ENCODE measurements at places on chromosomes 3 and 15.

- DNase-seq = no peak
Observed at GRCh38 chr3:47910777-47911440, 105.3 kb downstream of the MAP4 start.

- no peak for DNase-seq
Observed at GRCh38 chr3:143135150-143135549, 15.6 kb downstream of the CHST2 start.

DNA sequence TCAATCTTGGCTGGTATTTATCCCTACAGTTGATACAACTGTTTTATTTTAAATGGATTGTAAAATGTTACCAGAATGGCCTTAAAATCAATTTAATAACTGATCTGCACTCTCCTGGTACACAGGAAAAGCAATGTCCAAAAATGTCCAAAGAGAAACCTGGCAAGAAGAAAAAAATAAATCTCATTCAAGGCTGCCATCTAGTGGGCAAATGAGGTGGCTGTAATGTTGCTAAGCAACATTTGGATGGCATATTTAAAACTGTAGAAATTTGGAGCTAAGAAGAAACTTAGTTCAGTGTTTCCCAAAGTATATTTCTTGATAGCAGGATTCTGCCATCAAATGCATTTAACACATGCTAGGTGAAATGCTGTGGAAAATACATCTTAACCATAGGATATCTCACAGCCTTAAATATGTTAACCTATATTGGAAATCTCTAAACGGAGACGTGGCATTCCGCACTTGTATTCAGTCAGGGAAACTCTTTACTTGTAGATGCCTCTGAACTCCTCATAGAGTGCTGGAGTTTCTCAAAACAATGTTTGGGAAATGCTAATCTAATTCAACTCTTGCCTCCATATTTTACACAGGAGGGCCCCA lies 216.8 kb downstream of the ERC2 start:
- DNase-seq = peak; percentile 2

DNA sequence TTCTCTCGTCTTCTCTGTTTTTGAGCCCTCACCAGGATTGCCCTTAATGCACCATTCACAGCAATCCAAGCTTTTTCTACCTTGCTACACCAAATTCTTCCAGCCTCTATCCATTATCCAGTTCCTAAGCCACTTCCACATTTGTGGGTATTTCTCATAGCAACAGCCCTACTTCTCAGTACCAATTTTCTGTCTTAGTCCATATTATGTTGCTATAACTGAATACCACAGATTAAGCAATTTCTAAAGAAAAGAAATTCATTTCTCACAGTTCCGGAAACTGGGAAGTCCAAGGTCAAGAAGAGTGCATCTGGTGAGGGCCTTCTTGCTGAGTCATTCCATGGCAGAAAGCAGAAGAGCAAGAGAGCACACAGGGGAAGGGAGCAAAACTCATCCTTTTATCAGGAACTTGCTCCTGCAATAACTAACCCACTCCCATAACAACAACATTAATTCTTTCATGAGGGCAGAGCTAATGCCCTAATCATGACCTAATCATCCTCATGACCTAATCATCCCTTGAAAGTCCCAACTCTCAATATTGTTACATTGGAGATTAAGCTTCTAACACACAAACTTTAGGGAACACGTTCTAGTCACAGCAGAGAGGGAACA lies 9.7 kb upstream of the EIF1B start:
- DNase-seq = no peak

DNA sequence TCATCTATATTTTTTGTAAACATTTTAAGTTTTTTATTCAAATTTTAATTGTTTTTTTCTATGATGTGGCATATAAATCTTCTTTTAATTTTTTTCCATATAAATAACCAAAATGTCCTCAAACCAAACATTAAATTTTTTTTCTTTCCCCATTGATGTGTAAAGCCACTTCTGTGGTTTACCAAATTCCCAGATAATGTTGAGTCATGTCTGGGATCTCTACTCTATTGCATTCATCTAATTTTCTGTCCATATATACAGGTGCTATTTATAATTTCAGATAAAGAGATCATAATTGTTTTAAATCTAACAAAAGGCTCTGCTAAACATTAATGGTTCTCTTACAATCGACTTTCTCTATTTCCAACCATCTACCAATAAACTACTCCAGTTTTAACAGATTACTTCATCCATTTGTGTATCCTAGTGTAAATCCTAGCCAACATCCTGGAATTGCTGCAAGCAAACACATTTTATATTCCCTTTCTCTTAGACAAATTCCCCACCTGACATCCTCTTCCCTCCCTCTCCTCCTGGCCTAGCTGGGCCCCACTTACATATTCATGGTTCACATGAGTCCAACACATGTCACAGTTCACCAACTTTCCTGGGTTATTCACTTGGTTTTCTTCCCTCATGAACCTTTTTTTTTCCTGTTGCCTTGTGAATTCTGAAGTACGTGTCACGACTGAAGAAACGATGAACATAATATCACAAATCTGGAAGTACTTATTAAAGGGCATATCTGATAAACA lies 368.0 kb upstream of the AGTR1 start:
- no peak for DNase-seq

DNA sequence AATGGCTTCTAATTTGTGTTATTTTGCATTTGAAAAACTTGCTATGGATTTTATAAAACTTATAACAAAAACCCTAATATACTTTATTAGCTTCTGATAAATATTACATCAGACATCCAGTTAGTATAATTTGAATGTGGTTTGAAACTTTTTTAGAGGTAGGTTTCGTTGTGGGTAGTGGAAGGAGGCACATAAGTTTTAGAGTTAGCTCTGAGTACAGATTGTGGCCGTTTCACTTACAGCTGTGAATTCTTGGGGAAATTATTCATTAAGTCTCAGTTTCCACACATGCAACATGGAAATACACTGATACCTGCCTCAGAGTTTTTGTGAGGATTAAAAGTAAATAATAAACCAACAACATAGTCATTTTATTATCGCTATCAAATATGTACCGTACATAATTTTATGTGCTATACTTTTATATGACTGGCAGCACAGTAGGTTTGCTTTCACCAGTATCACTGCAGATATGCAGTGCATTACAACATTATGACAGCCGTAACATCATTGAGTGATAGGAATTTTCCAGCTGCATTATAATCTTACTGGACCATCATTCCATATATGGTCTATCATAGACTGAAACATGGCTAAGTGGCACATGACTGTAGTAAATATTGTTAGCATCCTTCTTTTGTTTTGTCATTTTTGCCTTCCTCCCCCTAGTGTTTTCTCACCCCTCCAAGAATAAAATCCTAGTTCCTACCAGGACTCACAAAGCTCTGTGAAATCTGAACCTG lies 175.6 kb downstream of the AKAP13 start:
- no peak for DNase-seq

- DNase-seq = no peak
Observed at GRCh38 chr3:76410762-76411281, 625.5 kb upstream of the ZNF717 start.

- DNase-seq = no peak
Observed at GRCh38 chr3:8767667-8768363, 1.6 kb downstream of the OXTR start.

DNA sequence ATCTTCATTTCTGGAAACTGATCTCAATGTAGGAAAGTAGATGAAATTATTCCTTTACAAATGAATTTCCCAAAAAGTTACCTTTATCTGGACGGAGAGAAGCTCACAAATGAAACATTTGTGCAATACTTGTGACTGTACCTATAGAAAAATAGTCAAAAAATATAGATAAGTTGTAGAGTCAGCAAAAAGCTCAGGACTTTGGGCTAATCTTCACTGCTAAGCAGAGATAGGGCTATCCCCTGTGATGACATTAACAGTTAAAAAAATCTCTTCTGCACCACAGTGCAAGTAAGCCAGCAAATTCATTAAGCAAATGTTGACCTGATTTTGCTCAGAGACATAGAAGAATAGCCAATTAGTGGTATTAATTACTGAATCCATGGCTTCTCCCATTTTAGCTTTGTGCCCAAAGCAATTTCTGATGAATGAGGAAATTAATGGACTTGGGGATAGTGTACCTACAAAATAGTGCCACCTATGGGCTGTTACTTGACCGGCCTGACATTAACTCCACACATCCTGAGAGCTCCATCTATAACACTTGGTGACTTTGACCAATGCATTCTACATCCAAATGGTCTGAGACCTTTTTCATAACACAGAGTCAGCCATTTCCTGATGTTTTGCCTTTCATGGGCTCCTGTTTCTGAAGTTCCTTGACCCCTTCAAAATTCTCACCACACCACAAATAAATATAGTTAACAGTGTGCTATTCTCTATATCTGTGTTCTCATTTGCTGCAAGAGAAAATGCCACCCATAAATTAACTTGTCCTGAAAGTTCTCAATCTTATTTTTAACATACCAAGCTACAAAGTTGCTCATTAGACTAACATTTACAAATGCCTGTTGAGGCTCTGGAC lies 105.0 kb downstream of the SSR3 start:
- no peak for DNase-seq

DNA sequence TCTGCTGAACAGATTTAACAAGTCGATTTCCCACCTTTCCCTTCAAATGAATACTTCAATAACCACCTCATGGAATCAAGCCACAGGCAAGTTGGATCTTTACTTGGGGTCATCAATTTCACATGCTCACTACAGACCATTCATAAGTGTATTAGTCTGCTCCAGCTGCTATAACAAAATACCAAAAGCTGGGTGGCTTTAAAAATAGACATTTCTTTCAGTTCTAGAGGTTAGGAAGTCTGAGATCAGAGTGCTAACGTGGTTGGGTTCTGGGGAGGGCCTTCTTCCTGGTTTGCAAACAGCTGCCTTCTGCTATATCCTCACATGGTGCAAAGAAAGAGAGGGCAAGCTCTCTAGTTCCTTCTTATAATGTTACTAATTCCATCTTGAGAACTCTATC lies 5.1 kb downstream of the GPR176 start:
- no peak for DNase-seq

DNA sequence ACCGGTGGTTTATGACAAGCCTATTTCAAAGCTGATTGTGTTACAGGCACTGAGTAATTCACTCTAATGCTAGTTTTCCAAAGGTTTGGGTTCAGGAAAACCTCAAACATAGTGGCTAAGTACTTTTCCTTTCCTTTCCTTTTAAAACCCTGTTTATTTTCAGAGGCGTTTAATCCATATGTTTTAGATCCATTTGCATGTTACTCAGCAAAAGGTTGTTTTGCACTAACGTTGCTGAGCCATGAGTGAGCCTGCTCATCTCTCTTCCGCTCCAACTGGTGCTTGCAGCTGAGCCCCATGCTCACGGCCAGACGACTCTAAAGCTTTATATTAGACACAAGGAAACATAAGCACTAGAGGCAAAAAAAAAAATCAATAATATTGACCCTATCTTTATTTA lies 9.4 kb downstream of the CEMIP start:
- no peak for DNase-seq

- no peak for DNase-seq
Observed at GRCh38 chr15:29196290-29196689, 73.3 kb downstream of the NSMCE3 start.

- no peak for DNase-seq
Observed at GRCh38 chr3:23739536-23739935, 66.2 kb upstream of the UBE2E1 start.

- no peak for DNase-seq
Observed at GRCh38 chr3:51282931-51283330, 102.2 kb upstream of the MANF start.

- DNase-seq = no peak
Observed at GRCh38 chr3:63338351-63338750, 60.2 kb downstream of the SYNPR start.

DNA sequence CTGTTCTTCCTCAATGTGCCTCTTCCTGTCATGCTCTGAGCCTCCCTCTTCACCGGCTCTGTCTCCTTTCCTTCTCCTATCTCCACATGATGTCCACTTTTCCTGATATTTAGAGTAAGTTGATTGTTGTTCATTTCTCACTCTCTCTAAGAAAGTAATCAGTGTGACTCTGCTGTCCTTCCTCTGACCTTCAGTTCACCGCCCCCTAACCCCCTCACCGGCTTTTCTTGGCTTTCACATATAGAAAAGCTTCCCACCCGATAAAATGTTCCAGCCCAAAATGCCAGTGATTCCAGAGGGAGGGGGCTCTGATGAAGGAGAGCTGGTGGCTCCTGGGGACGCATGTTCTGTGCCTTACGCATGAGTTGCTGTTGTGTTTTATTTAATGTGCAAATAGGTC lies 120.5 kb upstream of the ABHD17C start:
- no peak for DNase-seq

DNA sequence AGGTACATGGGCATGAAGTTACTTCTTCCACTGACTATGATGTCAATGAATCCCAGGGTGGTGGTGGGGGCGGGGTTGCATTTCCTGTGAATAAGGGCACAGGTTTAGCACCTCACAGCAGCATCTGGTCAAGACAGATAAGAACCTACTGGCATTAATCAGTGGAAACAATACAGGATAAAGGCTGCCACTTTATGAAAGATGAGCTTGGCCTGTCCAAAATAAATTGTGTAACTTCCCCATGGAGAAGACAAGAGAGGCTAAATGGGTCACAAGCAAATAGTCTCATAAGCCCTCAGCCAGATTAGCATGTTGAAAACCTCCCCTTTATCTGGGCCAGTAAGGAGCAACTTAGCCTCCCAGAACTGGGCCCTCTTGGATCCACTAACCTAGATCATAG lies 27.4 kb upstream of the PLSCR2 start:
- no peak for DNase-seq

DNA sequence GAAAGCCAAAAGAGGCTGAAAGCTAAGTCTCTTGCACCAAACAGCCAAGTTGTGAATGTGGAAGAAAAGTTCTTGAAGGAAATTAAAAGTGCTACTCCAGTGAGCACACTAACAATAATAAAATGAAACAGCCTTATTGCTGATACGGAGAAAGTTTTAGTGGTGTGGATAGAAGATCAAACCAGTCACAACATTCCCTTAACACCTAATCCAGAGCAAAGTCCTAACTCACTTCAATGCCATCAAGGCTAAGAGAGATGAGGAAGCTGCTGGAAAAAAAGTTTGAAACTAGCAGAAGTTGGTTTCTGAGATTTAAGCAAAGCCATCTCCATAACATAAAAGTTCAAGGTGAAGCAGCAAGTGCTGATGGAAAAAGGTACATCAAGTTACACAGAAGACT lies 288.8 kb upstream of the RARB start:
- no peak for DNase-seq

- no peak for DNase-seq
Observed at GRCh38 chr3:5250467-5251195, 63.1 kb downstream of the EDEM1 start.

GRCh38 chr15:67845974-67846373 lies 6.1 kb upstream of the RNU6-1 start:
- DNase-seq = no peak

DNA sequence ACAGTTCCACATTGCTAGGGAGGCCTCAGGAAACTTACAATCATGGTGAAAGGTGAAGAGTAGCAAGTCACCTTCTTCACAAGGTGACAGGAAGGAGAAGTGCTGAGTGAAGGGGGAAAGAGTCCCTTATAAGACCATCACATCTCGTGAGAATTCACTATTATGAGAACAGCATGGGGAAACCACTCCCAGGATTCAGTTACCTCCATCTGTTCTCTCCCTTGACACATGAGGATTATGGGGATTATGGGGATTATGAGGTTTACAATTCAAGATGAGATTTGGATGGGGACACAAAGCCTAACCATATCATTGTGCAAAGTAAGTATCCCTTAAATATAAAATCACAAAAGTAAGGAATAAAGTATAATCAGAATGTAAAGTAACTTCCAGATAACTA lies 375.9 kb upstream of the NAALADL2 start:
- DNase-seq = no peak

All from naive thymus-derived CD8-positive, alpha-beta T cell (primary cell).